ENCODE measurements at places on chromosomes 4 and X.
A peak's percentile ranks its signal among the peaks of the same experiment; 100 is the strongest.

DNA sequence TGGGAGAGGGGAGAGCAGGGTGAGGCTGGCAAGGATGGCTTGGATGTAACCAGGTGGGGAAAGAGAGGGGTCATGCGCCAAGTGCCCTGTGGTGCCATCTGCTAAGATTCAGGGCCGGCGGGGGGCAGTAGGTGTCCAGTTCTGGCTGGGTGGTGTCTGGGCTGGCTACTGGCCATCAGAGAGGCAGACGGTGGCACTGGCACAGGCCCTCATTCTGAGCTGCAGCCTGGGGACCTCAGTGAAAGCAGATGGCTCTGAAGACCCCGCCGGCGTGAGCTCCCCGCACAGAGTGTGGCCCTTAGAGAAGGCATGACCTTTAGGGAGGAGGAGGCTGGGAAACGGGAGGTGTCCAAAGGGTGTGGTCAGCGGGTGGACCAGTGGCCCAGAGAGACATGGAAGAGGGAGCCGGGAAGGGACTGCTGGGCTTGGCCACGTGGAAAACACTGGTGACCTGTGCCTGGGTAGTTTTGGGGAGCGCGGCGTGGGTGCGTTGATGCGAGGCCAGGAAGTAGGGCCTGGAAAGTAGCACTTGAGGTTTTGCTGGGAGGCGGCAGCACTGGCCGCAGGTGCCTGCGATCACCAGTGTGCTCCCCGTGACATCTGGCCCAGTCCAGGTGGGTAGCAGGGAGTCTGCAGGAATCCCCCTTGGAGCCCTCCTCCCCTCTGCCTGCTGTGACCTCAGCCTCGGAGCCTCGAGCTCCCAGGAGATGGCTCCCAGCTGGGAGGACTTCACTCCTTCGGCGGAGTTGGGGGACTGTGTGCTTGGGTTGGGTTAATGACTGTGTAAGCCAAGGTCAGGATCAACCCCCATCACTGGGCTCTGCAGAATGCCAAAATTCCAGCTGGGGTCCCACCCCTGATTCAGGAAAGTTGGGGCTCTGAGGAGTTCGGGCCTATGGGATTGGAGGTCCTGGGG lies 9.3 kb upstream of the SH3TC1 start:
- DNase-seq = no peak

GRCh38 chrX:148500423-148501385 lies at the start of gene AFF2:
Gene AFF2 (plus strand): TSS chrX:148500617. CDS start chrX:148501098, 481 bp downstream.
- peak; percentile 7 for DNase-seq

DNA sequence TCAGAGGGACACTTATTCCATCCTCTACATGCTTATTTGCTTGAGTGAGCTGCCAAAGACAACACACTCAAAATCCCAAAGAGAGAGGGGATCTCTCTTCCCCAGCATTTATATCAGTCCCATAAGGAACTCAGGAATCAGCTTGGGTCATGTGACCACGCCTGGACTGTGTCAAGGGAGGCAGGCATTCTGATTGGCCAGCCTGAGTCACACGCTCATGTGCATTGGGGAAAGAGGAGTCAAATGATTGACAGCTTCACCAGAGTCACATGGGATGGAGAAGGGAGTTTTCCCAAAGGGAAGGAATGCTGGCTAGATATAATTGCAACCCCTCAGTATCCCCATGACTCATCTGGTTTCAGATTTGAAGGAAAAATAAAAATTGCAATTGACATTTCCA lies 49.0 kb downstream of the RWDD4 start:
- no peak for DNase-seq

- DNase-seq = no peak
Measured at GRCh38 chr4:94848326-94848725, 90.6 kb downstream of the BMPR1B start.

GRCh38 chr4:107853444-107854355 lies 29.0 kb downstream of the SGMS2 start:
- no peak for DNase-seq

- DNase-seq = no peak
Measured at GRCh38 chr4:122356317-122356808, 22.4 kb upstream of the ADAD1 start.

DNA sequence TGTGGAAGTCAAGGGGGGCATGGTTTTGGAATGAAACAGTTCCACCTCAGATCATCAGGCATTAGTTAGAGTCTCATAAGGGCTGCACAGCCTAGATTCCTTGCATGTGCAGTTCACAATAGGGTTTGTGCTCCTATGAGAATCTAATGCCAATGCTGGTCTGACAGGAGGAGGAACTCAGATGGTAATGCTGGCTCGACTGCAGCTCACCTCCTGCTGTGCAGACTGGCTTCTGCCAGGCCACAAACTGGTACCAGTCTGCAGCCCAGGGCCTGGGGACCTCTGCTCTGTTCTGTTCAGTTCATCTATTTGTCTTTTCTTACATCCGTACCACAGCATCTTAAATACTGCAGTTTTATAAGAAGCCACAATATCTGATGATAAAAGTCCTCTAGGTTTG lies 12.2 kb upstream of the MSL3 start:
- no peak for DNase-seq

Data from T-helper 22 cell (primary cell).